ENCODE measurements at places on chromosomes 7 and 10. TPM values are rescaled to one million over a fixed set of nuclear protein-coding genes. Genes with fewer than 3 reads are reported as not detected.

- no peak overlapping the region for H3K27ac ChIP-seq
- peaks cover 11% of the 10 kb centered on the region for H3K4me1 ChIP-seq
- no peaks in the 10 kb centered on the region for H3K27me3 ChIP-seq
- no peak for DNase-seq
- no peaks in the 10 kb centered on the region for H3K36me3 ChIP-seq
Observed at GRCh38 chr10:78762086-78762630, 306.6 kb upstream of the ZMIZ1 start.

DNA sequence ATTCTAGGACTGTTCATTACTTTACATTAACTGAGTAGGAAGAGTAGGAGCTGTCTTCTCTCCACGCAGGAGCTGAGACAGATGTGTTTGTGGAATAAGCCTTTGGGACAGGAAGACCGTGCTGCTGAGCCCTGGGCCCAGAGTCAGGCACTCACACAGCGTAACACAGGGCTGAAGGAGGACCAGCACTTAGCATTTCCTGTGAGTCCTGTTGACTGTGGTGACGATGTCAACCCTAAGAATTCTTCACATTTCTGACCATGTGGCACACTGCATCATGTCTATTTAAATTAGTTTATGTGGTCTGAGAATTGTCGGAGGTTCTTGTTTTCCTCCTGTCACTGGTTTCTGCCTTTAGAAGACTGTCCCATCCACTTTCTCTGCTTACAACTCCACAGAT lies 117.2 kb downstream of the PIP4K2A start:
- no peaks in the 10 kb centered on the region for H3K27me3 ChIP-seq
- peaks cover 33% of the 10 kb centered on the region for H3K36me3 ChIP-seq

DNA sequence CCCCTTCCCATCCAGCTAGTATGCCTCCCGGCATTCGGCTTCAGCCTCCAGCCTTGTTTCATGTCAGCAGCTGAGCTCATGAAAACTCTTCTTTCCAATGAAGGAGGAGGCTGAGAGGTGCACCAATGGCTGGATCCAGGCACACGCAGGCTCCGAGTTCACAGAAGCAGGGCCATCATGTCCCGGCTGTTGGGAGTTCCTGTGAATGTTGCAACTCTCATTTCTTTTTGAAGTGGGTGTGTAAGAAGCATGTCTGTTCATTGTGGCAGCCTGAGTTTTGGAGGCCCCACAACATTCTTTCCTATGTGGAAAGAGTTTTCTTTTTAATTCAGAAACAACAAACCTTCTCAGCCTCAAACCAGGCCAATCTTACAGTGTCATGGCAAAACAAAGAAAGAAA lies 89.7 kb downstream of the PTPRE start:
- no peaks in the 10 kb centered on the region for H3K36me3 ChIP-seq
- no peak overlapping the region for H3K27ac ChIP-seq
- no peak overlapping the region for H3K4me3 ChIP-seq

DNA sequence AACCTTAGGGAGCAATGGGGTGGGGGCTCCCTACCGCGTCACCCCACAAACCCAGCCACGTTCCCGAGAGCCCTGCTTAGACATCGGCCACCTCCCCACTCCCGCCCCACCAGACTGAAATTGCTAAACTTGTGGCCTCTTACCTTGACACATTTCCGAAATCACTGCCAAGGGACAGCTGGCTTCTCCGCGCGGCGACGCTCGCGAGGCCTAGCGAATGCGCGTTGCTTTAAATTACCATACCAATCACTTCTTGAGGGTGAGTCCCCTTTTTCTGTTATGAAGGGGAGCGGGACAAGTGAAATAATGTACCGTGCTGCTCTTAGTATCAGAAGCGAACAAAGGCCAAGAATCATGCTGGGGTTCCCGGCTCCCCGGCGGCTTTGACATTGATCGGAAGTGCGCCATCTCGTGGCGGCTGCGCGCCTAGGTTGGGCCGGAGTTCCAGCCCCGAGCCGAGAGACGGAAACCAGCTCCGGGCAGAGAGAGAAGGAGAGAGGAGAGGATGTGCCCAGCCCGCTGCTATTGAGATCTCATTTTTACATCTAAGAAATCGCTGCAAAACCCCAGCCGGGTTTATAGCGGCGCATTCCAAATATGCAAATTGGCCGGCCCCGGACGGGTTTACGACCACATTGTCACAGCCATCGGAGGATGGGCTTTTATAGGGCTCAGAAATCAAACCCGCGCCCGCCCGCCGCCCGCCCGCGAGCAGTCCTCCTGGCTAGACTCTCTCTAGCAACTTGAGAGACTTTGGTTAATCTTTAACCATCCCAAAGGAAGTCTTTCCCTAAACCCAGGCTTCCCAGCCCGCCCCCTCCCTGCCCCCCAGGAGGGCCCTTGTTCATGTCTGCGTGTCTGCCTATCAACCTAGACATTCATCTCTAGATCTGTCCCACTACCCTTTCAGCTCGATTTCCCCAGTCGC lies 5.3 kb downstream of the HOXA11 start:
- H3K4me3 ChIP-seq = no peak overlapping the region
- H3K27me3 ChIP-seq = peaks cover 82% of the 10 kb centered on the region
- peaks cover 6% of the 10 kb centered on the region for H3K4me1 ChIP-seq
- H3K36me3 ChIP-seq = no peaks in the 10 kb centered on the region
- peak; percentile 58 for DNase-seq

DNA sequence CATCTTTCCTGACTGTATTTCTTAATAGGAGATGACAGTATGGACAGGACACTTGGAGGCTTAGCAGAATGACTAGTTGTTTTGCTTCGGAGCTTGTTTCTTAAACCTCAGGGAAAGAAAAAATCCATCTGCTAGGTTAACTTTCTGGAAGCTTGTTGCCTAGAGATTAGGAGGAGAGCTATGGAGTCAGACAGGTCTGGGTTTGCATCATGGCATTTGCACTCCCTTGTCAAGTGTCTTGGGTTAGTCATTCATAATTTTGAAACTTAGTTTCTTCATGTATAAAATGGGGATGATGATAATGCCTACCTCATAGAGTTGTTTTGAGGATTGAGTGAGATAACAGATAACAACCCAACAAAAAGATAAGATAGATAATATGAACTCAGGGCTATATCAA lies 231.5 kb downstream of the STK31 start:
- no peak overlapping the region for H3K27ac ChIP-seq
- no peak overlapping the region for H3K4me3 ChIP-seq
- H3K4me1 ChIP-seq = no peaks in the 10 kb centered on the region
- H3K27me3 ChIP-seq = peaks cover 6% of the 10 kb centered on the region

- DNase-seq = no peak
- no peak overlapping the region for H3K27ac ChIP-seq
- no peaks in the 10 kb centered on the region for H3K4me1 ChIP-seq
- H3K4me3 ChIP-seq = no peak overlapping the region
Observed at GRCh38 chr10:117273980-117274379, 33.1 kb downstream of the SLC18A2 start.

DNA sequence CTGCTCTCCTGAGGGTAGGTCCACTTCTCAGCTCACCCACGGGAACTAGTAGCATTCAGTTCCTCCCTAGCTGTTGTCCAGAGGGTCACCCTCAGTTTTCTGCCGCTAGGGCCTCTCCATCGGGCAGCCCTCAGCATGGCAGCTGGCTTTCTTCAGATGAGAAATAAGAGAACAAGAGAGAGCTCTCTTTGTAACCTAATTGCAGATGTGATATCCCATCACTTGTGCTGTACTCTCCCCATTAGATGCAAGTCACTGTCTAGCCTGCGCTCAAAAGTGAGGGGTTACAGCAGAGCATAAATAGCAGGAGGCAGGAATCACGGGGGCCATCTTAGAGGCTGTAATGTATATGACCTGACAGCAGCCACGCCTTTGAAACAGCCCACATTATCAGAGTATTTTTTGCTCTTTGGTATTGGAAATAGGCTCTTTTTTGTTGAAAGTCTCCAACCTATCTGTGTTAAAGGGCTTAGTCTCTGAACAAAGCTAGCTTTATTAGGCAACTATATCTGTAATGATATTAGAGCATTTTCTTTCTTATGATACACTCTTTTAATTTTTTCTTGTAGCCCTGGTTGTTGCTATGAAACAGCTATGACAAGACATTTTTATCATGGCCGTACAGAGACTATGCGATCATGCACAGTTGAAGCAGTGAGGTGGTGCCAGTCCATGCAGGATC lies 45.7 kb downstream of the CROT start:
- no peak for DNase-seq
- no peak overlapping the region for H3K4me3 ChIP-seq
- peaks cover 16% of the 10 kb centered on the region for H3K4me1 ChIP-seq
- no peaks in the 10 kb centered on the region for H3K27me3 ChIP-seq
- H3K27ac ChIP-seq = no peak overlapping the region

GRCh38 chr7:82839555-82839954 lies 323.1 kb downstream of the PCLO start:
- no peak overlapping the region for H3K4me3 ChIP-seq
- no peaks in the 10 kb centered on the region for H3K4me1 ChIP-seq
- no peaks in the 10 kb centered on the region for H3K36me3 ChIP-seq
- DNase-seq = no peak
- no peak overlapping the region for H3K27ac ChIP-seq
- H3K27me3 ChIP-seq = no peaks in the 10 kb centered on the region

DNA sequence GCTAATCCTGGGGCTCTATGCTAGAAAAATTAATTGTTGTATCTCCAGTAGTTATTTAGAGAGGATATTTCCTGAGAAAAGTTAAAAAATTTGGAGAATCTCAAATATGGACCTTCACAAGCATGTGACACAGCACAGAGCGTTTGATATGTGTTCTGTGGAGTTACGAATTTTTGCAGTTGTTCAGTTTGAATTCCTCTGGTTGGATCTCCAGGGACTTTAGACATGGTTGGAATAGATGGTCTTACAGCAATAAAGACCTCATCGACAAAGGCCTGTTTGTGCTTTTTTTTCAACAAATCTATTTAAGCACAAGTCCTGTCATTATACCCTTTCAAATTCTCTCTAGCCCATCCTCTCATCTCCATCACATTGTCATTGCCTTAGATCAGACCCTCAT lies 138.0 kb downstream of the TES start:
- no peak overlapping the region for H3K27ac ChIP-seq
- H3K36me3 ChIP-seq = no peaks in the 10 kb centered on the region
- H3K27me3 ChIP-seq = peaks cover 21% of the 10 kb centered on the region
- no peak for DNase-seq
- H3K4me1 ChIP-seq = no peaks in the 10 kb centered on the region
- no peak overlapping the region for H3K4me3 ChIP-seq

GRCh38 chr10:98587156-98587837 lies 140.6 kb upstream of the HPS1 start:
- H3K36me3 ChIP-seq = no peaks in the 10 kb centered on the region
- no peak overlapping the region for H3K27ac ChIP-seq
- H3K4me3 ChIP-seq = no peak overlapping the region

- no peaks in the 10 kb centered on the region for H3K36me3 ChIP-seq
- no peak overlapping the region for H3K4me3 ChIP-seq
- H3K27me3 ChIP-seq = no peaks in the 10 kb centered on the region
- DNase-seq = no peak
- H3K4me1 ChIP-seq = no peaks in the 10 kb centered on the region
- H3K27ac ChIP-seq = no peak overlapping the region
Observed at GRCh38 chr10:124591123-124591495, 129.5 kb downstream of the LHPP start.

DNA sequence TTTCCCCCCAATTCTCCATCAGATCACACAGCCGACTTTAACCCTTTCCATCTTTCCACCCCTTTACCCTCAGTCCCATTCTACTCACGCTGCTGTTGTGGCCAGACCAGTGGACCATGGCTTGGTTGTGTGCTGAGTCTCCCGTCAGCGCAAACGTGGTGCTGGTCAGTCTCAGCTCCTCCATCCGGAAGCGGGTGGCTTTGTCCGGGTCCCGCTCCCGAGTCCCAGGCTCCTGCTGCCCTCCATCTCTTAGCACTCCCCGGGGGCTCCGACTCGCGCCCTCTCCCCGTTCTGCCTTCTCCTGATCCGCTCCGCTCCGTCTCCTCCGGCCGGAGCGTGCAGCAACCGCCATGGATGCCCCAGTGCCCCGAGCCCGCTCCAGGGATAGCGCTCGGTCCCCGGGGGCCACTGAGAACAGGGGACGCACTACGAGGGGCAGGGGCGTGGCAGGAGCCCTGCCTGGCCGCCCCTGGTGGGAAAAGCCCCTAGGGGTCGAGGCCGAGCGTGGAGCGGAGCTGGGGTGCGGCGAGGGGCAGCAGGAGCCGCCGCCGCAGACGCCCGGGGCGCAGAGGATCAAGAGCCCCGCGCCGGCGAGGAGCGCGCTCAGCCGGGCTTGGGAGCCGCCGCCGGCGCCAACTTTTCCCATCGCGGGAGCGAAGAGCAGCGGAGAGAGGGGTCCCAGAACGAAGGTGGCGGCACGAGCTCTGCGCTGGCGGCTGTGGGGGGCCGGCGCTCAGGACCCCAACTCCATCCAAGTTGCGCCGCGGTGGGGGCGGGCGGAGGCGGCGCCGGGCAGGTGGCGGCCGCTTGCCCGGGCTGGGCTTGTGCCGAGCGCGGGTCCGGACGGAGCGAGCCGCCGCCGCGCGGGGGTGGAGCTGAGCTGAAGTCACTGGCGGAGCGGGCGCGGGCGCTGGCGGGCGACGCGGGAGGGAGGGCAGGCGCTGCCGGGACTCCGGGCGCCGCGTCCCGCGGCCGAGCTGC lies at the start of gene SORCS1:
Gene SORCS1, minus strand, starts transcription at position 826 of the 981 bp plus-strand sequence.
- H3K4me3 ChIP-seq = no peak within 1 kb of the TSS
- peaks cover 14% of the 10 kb centered on the region for H3K27me3 ChIP-seq
- no peaks in the 10 kb centered on the region for H3K4me1 ChIP-seq
- no peak for DNase-seq

- no peaks in the 10 kb centered on the region for H3K36me3 ChIP-seq
- no peak for DNase-seq
- H3K4me3 ChIP-seq = no peak overlapping the region
Observed at GRCh38 chr10:13496164-13496563, 32.6 kb downstream of the BEND7 start.

- no peaks in the 10 kb centered on the region for H3K36me3 ChIP-seq
- H3K27ac ChIP-seq = no peak overlapping the region
- H3K27me3 ChIP-seq = peaks cover 9% of the 10 kb centered on the region
Observed at GRCh38 chr7:139821349-139822105, 7.5 kb upstream of the TBXAS1 start.

DNA sequence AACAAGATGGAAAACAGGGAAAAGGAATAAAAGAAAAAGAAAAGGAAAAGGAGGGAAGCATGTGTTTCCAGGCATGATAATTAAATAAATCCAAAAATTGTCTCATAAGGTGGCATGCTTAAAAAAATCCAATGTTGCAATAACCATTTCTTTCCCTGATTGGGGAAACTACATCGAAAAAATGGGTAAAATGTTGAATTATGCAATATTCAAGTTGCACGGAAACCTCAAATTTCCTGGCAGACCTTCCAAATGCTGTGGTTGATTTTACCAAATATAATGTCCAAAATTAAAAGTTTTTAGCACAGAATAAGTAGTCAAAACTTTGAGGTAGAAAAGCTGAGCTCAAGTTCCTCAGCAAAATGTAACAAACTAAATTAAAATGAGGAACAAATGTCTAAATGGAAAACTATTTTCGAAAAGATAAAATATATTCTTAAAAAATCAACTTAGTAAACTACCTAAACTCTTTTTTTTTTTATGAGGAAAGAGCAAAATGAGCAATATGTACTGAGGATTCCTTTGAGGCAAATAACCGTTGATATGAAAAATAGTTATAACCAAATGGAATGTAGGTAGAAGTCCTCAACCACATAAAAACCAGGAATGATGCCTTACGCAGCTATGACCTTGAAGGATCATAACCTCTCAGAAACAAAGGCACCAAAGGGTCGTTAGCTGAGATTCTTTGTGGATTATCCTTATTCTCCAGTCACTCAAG lies 52.6 kb downstream of the MACC1 start:
- no peak for DNase-seq
- H3K27me3 ChIP-seq = no peaks in the 10 kb centered on the region
- H3K36me3 ChIP-seq = no peaks in the 10 kb centered on the region

MUC3A gene
- total RNA-seq = not detected

ETV1 gene
- 0.61 TPM for total RNA-seq

BRI3 gene
- 43.5 TPM for total RNA-seq

NCF1 gene
- 0.35 TPM for total RNA-seq

Measured in activated CD8-positive, alpha-beta memory T cell treated with anti-CD3 and anti-CD28 coated beads, Interleukin-2, amount 10 ng/mL, durations not matched to agents 7 days and 5 days (primary cell).